ENCODE measurements at places on chromosomes 1 and 21. TPM values are rescaled to one million over a fixed set of nuclear protein-coding genes. Genes with fewer than 3 reads are reported as not detected.

- DNase-seq, result no peak
- peaks cover 30% of the 10 kb centered on the region for H3K4me1 ChIP-seq
- H3K27ac ChIP-seq, result peak overlapping the region; percentile 88
Measured at GRCh38 chr1:97918961-97919360, 1.9 kb downstream of the DPYD start.

- no peaks in the 10 kb centered on the region for H3K4me1 ChIP-seq
- no peak overlapping the region for H3K4me3 ChIP-seq
- no peak for DNase-seq
- H3K36me3 ChIP-seq, result no peaks in the 10 kb centered on the region
- no peak overlapping the region for H3K27ac ChIP-seq
Measured at GRCh38 chr1:219324629-219325367, 151.1 kb downstream of the LYPLAL1 start.

DNA sequence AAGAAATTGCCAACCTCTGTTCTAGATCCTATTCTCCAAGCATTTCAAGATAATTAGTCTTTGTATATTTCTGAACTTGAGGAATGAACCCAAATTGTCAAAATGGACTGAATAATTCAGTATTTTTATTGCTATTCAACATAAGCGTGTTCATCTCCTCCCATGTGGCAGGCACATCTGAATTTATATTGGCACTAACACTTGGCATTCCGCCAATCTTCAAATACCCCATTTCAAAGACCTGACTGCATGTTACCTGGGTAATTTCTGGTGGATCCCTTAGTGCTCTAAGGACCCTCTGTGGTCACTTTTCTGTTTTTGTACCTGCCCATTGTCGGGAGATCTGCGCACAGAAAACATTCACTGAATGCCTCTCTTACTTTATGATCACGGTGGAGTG, 66.6 kb downstream of the BACE2 start:
- H3K4me3 ChIP-seq, result no peak overlapping the region
- DNase-seq, result no peak
- no peaks in the 10 kb centered on the region for H3K36me3 ChIP-seq
- H3K4me1 ChIP-seq, result no peaks in the 10 kb centered on the region

CD53 gene
- 13.5 TPM for polyA plus RNA-seq

GRCh38 chr1:101653482-101653946, 343.2 kb downstream of the OLFM3 start:
- H3K4me3 ChIP-seq, result no peak overlapping the region
- H3K27me3 ChIP-seq, result no peaks in the 10 kb centered on the region
- DNase-seq, result no peak
- H3K27ac ChIP-seq, result no peak overlapping the region

CD164L2 gene
- polyA plus RNA-seq, result not detected

- no peak overlapping the region for H3K4me3 ChIP-seq
- H3K4me1 ChIP-seq, result peaks cover 4% of the 10 kb centered on the region
- no peaks in the 10 kb centered on the region for H3K27me3 ChIP-seq
Measured at GRCh38 chr1:243765676-243766075, 84.4 kb downstream of the AKT3 start.

KLF17 gene
- 0.01 TPM for polyA plus RNA-seq

DNA sequence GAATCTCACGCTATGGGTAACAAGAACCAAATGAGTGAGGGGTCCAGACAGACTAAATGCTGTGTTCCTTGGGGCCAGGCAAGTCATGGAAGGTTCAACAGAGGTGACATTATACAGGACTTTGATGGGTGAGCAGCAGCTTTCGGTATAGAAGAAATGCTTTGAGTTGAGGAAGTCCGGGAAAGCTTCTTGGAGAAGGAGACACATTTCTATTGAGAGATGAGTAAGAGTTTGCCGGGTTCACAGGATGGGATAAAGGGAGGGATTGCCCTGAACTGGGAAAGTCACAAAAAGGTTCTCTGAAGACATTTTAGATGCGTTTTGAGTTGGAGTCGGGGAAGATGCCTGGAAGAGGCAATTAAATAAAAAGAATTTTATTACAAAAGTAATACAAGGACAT, 580 bp upstream of the AZIN2 start:
- no peaks in the 10 kb centered on the region for H3K27me3 ChIP-seq
- no peaks in the 10 kb centered on the region for H3K36me3 ChIP-seq
- peak overlapping the region; percentile 66 for H3K27ac ChIP-seq
- peaks cover 18% of the 10 kb centered on the region for H3K4me1 ChIP-seq
- DNase-seq, result no peak

- H3K27me3 ChIP-seq, result no peaks in the 10 kb centered on the region
- no peak overlapping the region for H3K27ac ChIP-seq
- no peaks in the 10 kb centered on the region for H3K4me1 ChIP-seq
- no peak for DNase-seq
- no peak overlapping the region for H3K4me3 ChIP-seq
Measured at GRCh38 chr1:207077470-207078377, 10.9 kb upstream of the C4BPB start.

ASPM gene
- 0.22 TPM for polyA plus RNA-seq

DNA sequence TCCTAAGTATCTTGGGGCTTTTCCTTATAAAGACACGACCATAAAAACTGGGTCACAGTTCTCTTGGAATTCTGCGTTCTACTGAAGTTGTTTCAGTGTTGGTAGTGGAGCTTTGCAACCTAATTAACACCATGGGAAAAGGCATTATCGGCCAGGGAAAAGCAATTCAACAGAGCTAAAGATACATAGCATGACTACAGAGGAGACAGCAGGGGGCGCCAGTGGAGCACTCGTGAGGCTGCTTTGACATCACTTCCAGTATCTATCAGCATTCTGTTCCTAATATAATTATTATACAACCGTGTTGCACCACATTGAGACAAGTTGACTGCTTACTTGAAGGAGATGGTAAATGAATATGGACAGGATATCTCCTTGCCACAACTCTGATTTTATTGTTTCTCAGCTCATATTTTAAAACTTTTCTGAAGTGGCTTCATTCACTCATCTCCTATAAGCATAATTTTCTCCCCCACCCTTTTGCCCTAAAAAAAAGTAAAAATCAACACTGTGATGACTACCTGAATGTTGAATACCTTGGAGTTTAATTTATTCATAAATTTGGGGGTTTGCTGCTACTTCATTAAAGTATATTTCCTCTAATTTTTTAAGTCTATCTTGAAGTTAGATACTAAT, 39.4 kb downstream of the ZP4 start:
- no peaks in the 10 kb centered on the region for H3K36me3 ChIP-seq
- H3K27ac ChIP-seq, result no peak overlapping the region
- no peaks in the 10 kb centered on the region for H3K27me3 ChIP-seq
- H3K4me3 ChIP-seq, result no peak overlapping the region
- DNase-seq, result no peak
- no peaks in the 10 kb centered on the region for H3K4me1 ChIP-seq

- no peak overlapping the region for H3K4me3 ChIP-seq
- H3K4me1 ChIP-seq, result peaks cover 22% of the 10 kb centered on the region
- H3K27ac ChIP-seq, result no peak overlapping the region
- no peaks in the 10 kb centered on the region for H3K36me3 ChIP-seq
Measured at GRCh38 chr1:167695756-167696561, 25.8 kb upstream of the MPZL1 start.

DNA sequence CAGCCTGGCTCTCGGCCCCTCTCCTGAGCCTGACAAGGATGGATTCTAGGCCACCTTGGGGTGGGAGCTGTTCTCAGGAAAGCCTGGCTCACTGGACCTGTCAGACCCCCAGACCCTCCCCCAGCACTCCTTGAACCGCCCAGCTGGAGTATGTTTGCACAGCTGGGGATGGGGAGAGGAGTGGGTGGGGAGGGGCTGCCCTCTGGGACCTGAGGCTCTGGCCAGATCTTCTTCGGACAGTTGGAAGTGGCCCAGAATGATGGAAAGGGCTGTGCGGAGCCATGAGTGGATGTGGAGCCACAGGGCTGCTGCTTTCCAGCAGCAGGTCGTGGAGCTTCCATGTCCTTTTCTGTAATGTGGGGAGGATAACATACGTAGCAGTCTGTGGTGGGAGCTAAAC, 43.0 kb upstream of the TRABD2B start:
- H3K27me3 ChIP-seq, result peaks cover 5% of the 10 kb centered on the region
- H3K36me3 ChIP-seq, result no peaks in the 10 kb centered on the region
- DNase-seq, result no peak

- no peak for DNase-seq
- H3K27ac ChIP-seq, result no peak overlapping the region
- H3K4me1 ChIP-seq, result no peaks in the 10 kb centered on the region
- no peaks in the 10 kb centered on the region for H3K27me3 ChIP-seq
- H3K4me3 ChIP-seq, result no peak overlapping the region
Measured at GRCh38 chr1:40352126-40352525, 21.4 kb upstream of the SMAP2 start.

LRRC52 gene
- polyA plus RNA-seq, result 0.16 TPM

CRNN gene
- polyA plus RNA-seq, result not detected

SLAMF9 gene
- polyA plus RNA-seq, result not detected

RASSF5 gene
- 0.90 TPM for polyA plus RNA-seq

GRCh38 chr21:42903817-42904216, 10.7 kb downstream of the NDUFV3 start:
- no peaks in the 10 kb centered on the region for H3K27me3 ChIP-seq
- H3K4me1 ChIP-seq, result no peaks in the 10 kb centered on the region
- no peaks in the 10 kb centered on the region for H3K36me3 ChIP-seq
- no peak overlapping the region for H3K27ac ChIP-seq
- DNase-seq, result no peak
- H3K4me3 ChIP-seq, result no peak overlapping the region

GRCh38 chr1:3698660-3699408, 46.5 kb downstream of the TP73 start:
- H3K36me3 ChIP-seq, result no peaks in the 10 kb centered on the region
- H3K27ac ChIP-seq, result no peak overlapping the region
- peaks cover 15% of the 10 kb centered on the region for H3K4me1 ChIP-seq
- no peaks in the 10 kb centered on the region for H3K27me3 ChIP-seq

DNA sequence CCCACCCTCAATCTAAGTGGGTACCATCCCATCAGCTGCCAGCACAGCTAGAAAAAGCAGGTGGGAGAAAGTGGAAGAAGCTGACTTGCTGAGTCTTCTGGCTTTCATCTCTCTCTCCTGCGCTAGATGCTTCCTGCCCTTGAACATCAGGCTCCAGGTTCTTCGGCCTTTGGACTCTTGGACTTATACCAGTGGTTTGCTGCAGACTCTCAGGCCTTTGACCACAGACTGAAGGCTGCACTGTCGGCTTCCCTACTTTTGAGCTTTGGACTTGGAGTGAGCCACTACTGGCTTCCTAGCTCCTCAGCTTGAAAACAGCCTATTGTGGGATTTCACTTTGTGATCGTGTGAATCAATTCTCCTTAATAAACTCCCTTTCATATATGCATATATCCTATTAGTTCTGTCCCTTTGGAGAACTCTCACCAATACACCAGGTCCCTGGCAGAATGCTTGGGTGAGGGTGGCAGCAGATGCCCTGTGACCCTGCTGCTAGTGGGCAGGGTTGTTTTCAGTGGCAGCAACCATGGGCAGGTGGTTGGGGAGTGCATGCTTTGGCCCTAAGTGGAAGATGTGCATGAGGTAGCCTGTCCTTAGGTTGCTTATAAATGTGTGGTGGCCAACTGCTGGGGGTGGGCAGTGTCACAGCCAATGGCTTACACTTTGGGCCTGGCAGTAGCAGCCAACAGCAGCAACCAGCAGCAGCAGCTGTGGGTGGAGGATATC, 10.8 kb upstream of the ADAM30 start:
- H3K4me3 ChIP-seq, result no peak overlapping the region
- no peak overlapping the region for H3K27ac ChIP-seq
- no peak for DNase-seq
- no peaks in the 10 kb centered on the region for H3K36me3 ChIP-seq

GRCh38 chr1:94616506-94616905, 74.9 kb upstream of the F3 start:
- no peaks in the 10 kb centered on the region for H3K36me3 ChIP-seq
- no peaks in the 10 kb centered on the region for H3K27me3 ChIP-seq
- no peak for DNase-seq
- H3K27ac ChIP-seq, result no peak overlapping the region
- H3K4me3 ChIP-seq, result no peak overlapping the region

COP1 gene
- polyA plus RNA-seq, result 55.2 TPM

DNA sequence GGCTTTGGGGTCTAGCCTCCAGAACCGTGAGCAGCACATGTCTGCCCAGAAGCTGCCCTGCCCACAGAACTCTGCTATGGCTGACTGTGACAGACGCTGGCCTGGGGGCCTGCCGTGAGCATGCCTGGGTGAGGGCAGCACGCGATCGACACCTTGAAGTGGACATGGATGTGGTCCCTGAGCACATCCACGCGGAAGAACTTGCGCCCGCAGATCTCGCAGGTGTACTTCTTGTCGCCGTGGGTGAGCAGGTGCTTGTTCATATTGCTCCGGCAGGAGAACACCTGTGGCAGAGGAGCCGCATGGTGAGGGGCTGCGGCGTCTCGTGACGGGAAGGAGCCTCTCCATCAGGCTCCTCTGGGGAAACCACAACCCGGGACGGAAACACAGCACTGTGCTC, 56.0 kb downstream of the PRDM15 start:
- H3K4me3 ChIP-seq, result no peak overlapping the region
- no peak overlapping the region for H3K27ac ChIP-seq
- H3K4me1 ChIP-seq, result no peaks in the 10 kb centered on the region
- DNase-seq, result no peak
- peaks cover 64% of the 10 kb centered on the region for H3K36me3 ChIP-seq

DNA sequence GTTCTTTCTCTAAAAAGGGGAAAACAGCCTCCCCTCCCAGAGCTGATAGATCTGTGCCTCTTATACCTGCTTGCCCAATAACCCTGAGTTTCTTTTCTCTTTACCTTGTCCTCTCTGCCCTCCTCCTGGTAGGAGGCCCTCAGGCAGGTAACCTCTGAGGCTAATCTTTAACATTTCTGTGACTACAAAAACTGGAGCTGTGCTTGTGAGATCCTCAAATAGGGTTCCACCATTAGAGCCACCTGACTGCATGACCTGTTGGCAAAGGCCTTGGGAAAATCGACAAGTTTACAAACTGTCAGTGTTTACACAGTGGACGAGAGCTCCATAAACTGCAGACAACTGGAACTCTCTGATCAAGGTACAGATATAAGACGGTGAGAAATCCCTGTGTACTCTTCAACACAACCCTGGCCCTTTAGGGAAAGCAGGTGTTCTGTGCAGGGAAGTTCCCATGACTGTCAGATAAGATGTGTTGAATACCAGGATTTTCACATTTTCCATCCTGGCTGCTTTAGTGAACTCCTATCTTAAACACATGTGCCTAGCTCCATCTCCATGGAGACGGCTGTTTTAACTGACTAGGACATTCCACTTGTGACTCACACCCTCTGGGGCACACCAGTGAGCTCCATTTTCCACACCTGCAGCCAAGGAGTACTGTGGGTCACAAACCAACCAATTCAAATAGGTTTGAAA, 38.3 kb downstream of the ECE1 start:
- H3K27me3 ChIP-seq, result no peaks in the 10 kb centered on the region
- peak; percentile 60 for DNase-seq
- no peaks in the 10 kb centered on the region for H3K36me3 ChIP-seq
- H3K4me3 ChIP-seq, result no peak overlapping the region
- H3K4me1 ChIP-seq, result peaks cover 31% of the 10 kb centered on the region
- no peak overlapping the region for H3K27ac ChIP-seq

- no peaks in the 10 kb centered on the region for H3K4me1 ChIP-seq
- DNase-seq, result no peak
Measured at GRCh38 chr1:219517031-219517430, 95.9 kb downstream of the ZC3H11B start.

- DNase-seq, result no peak
- no peak overlapping the region for H3K4me3 ChIP-seq
- no peaks in the 10 kb centered on the region for H3K36me3 ChIP-seq
Measured at GRCh38 chr1:240491796-240492195, 120.2 kb downstream of the GREM2 start.

Data from heart right ventricle (tissue), 16 donors.